ENCODE measurements at places on chromosomes 4 and X. TPM values are rescaled to one million over a fixed set of nuclear protein-coding genes. Genes with fewer than 3 reads are reported as not detected.
A peak's percentile ranks its signal among the peaks of the same experiment; 100 is the strongest.

DNA sequence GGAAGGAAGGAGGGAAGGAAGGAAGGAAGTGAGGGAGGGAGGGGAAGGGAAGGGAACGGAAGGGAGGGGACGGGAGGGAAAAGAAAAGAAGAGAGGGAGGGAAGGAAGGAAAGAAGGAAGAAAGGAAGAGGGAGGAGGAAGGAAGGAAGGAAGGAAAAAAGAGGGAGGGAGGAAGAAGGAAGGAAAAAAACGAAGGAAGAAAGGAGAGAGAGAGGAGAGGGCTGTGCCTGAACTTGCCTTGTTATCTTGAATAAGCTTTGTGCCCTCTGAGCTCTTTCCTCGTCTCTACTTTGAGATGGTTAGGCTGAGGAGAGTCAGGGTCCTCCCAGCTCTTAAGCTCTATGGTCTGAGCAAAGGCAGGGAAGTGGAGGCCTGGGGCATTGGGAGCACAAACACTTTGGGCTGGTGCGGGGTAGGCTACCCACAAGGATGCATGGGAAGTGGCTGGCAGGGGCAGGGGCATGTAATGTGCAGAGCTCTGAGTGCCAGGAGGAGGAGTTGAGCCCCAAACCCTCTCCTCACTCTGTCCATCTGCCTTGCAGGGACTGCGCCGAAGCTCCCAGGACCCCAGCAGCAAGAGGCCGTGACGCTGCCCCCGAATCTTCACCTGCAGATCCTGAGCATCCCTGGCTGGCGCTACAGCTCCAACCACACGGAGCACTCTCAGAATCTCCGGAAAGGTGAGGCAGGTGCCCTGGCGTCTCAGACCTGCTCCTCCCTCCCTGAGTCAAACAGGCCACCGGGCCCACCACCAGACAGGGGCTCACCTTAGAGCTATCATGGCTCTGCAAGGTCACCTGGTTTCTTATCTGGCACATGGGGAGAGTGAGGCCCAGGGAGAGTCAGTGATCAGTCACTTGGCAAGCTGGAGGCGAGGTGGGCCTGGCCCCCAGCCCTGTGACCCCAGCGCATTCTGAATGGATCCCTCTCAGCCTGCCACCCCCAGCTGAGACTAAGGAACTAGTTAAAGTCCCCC is 26.5 kb upstream of the MRFAP1 start:
- DNase-seq: no peak

- peak; percentile 97 for DNase-seq
Measured at GRCh38 chr4:28287831-28288233, 1427.2 kb downstream of the STIM2 start.

MAGEB1 gene
- total RNA-seq: not detected

ADGRG4 gene
- under 0.01 TPM for total RNA-seq

DNA sequence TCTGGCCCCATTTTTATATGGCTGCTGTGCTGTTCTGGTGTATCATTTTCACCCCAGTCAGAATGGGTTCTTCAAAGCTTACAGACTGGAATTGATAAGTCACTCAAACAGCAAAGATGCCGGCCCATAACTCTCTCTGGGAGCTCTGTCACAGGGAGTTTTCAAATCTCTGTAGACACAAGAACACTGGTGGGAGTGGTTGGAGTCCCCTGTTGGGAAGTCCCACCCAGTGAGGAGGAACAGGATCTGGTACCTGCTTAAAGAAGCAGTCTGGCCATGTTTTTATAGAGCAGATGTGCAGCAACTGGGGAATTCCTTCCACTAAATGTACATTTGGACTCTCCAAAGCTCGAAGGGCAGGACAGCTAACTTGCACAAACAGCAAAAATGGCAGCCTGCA is 69.3 kb upstream of the UGT2B7 start:
- DNase-seq: no peak

TMPRSS11B gene
- total RNA-seq: not detected

DNA sequence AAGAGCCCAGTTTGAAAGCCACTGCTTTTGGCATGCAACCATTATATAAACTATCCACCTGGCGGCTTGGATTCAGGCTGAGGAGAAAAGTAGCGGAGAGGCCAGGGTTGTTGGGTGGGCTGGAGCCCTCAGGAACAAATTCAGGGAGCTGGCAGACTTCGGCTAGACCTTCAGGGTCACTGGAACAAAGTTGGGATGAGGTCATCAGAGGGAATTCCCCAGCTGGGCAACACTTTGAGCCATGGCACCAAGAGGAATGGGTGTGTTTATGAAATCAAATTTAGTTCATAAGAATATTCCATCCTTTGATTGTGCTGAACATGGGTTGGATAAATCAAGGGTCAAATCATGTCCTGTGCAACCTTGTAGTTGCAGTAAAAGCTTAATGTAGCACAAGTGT is 22.0 kb downstream of the MTMR1 start:
- peak; percentile 23 for DNase-seq

DNA sequence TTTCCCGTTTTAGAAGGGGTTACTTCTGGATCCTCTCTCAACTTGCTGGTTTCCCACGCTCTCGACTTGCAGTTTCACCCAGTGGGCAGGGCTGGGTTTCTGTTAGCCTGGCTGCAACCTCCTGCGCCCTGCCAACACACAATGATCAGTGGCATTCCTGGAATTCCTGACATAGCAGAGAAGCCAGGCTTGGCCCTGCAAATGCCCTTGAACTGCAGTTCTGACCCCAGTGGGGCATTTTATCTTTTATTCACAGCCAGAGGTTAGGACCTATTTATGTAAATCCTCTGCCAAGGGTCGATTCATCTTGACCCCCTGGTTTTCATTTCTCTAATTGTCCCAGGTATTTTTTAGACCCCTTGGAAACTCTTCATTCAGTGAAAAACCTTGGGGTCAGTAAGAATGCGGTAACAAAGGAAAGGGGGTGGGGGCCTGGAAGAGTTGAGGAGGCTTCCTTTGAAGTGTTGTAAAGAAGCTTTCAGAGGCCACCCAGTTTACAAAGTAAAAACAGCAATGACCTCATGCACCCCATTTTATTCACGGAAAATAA is 217.6 kb downstream of the ZNF674 start:
- peak; percentile 83 for DNase-seq

DNA sequence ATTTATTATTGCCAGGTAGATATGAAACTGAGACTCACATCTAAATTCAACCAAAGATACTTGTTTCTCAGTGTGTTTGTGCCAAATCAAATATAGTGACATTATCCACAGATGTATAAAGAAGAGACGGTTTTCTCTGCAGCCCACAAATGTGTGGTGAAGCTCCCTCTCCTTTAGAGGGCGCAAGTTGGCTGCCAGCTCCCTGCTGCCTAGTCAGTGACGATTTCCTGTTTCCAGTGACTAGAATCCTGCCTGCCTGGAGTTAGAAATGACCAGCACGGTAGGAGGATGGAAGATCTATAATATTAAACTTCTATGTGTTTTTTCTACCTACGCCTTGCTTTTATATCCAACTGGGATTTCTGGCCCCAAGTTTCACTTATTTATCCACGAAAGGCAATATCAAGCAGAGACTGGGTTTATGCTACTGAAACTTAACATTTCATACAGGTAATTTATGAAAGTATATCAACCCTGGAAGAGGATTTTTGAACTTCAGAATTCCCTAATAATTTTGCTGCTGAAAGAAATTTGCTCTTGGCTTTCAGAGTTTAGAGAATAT is 1793.7 kb upstream of the TENM3 start:
- peak; percentile 54 for DNase-seq

SPIN2A gene
- total RNA-seq: 0.33 TPM

DNA sequence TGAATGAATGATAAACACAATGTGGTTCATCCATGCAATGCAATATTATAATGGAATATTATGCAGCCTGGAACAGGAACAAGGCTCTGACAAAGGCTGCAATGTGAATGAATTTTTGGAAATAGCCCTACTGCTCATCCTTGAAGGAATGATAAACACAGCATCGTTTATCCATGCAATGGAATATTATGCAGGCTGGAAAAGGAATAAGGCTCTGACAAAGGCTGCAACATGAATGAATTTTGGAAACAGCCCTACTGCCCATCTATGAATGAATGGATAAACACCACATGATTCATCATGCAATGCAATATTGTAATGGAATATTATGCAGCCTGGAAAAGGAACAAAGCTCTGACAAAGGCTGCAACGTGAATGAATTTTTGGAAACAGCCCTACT is 159.4 kb downstream of the CRLF2 start:
- no peak for DNase-seq

CHST7 gene
- total RNA-seq: 2.0 TPM

GRCh38 chr4:151227172-151227571 is 49.8 kb upstream of the PRSS48 start:
- no peak for DNase-seq

CSAG2 gene
- not detected for total RNA-seq

DNA sequence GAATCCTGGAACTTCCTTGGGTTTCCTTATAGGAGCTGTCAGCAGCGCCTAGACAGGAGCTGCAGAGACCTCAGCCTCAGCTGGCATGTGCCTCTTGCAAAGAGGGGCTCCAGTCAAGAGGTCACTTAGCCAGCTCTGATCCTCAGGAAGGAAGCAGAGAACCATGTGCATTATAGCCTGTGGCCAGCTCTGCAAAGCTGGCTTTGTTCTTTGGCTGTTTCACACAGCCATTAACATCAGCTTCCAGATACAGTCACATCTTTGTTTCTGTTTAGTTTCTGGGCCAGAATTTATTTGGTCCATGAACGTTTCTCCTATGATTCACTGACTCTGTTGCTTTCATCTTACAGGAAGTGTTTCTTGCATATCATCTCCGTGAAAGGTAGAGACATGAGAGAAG is 92.4 kb downstream of the CC2D2A start:
- peak; percentile 6 for DNase-seq

GAGE12E gene
- not detected for total RNA-seq

PCDH10 gene
- total RNA-seq: not detected

NPFFR2 gene
- not detected for total RNA-seq

DNA sequence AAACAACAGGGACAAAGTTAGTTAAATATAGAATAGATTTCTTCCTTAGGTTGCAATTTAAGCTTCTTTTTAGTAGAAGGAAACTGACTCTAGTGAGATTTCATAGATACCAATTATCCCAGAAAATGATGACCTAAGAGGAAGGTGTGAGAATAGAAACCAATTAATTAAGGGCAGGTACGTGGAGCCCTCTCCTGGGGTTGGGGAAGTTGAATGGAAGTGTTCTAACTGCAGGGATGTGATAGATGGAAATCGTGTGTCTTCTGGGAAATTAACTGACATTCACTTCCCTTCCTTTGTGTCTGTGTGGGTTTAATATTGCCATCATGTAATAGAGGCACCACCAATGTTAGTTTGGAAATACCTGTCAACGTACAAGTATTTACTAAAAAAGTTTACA is 204.1 kb upstream of the ANK2 start:
- no peak for DNase-seq

GRCh38 chr4:24210332-24210902 is 320.6 kb upstream of the PPARGC1A start:
- DNase-seq: peak; percentile 4

MSANTD1 gene
- 1.0 TPM for total RNA-seq

STK32B gene
- 0.17 TPM for total RNA-seq

DNA sequence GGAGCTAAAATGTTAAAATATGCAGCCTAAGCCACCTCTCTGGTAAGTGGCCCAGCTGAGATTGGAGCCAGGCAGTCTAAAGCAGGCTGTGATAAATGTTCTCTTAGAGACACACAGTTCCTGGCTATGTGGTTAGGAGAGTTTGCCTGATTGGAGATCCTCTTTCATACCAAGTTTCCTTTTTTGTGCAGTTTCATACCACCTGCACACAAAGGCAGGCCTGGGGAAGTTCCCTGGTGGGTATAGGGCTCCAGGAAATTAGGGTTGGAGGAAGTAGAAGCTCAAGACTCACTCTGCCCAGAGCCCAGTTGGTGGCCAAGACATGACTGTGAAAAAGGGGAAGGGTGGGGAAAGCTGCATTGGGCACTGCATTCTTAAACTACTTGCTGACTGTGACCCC is 16.9 kb downstream of the CYBB start:
- DNase-seq: no peak

TLR2 gene
- total RNA-seq: 33.2 TPM

Measured in mammary epithelial cell (primary cell).